ENCODE measurements at places on chromosomes 6 and 20. TPM values are rescaled to one million over a fixed set of nuclear protein-coding genes. Genes with fewer than 3 reads are reported as not detected.

The TCF15 gene
- under 0.01 TPM for total RNA-seq

The ECT2L gene
- total RNA-seq: 0.09 TPM

The RSPO4 gene
- total RNA-seq: not detected

The ZC2HC1B gene
- not detected for total RNA-seq

The DEFB132 gene
- not detected for total RNA-seq

The LPA gene
- not detected for total RNA-seq

The SAMD10 gene
- 0.34 TPM for total RNA-seq

The APOM gene
- 1.8 TPM for total RNA-seq

The TPX2 gene
- 7.6 TPM for total RNA-seq

The SYCP2 gene
- total RNA-seq: 0.17 TPM

The KHDC1 gene
- 4.6 TPM for total RNA-seq

The SS18L1 gene
- 8.0 TPM for total RNA-seq

The TDRD6 gene
- total RNA-seq: 0.26 TPM

The COL11A2 gene
- total RNA-seq: 0.16 TPM

The ADA gene
- 9.4 TPM for total RNA-seq

The HLA-DQB2 gene
- total RNA-seq: not detected

Data from bronchial smooth muscle cell (primary cell).